ENCODE measurements at places on chromosomes 1 and 21.

GRCh38 chr1:71191520-71191919 lies 110.7 kb upstream of the ZRANB2 start:
- DNase-seq, result no peak

DNA sequence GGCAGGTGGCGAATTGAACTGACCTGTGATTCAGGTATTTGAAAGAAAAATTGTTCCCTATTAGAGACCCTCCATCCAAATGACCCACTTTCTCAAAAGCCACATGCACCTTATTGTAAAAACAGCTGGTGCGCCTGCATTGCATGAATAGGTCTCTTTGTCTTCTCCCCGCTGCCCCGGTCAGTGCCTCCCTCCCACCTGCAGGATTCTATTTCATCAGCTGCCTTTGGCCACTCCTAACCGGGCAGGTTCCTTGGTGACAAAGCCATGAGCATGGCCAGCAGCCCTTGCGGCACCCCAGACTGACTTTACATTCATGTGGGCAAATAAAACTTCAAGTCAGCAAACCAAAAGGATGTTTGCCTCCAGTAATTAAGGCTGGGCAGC lies 6.4 kb downstream of the TMPRSS3 start:
- no peak for DNase-seq

GRCh38 chr1:1527092-1527816 lies 13.2 kb downstream of the TMEM240 start:
- no peak for DNase-seq

- DNase-seq, result peak; percentile 31
These were observed 164.2 kb upstream of the C1orf21 start for GRCh38 chr1:184222652-184223052.

DNA sequence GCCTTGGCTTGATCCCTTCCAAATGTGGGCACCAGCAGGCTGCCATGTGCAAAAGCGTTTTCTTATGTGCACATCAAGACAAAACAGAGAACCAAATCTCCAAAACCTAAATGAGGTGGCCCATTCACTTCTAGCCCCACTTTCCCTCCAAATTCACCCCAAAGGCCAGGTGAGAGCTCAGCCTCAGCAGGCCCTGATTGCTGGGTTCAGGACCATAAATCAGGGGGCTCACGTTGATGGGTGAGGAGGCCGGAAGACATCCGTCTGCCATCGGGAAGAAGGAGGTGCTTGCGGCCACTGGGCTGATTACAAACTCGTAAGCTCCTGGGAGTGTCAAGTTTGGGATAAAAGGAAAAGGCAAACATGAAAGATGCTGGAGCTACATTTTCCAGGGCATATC lies 86.7 kb upstream of the CLDN14 start:
- DNase-seq, result no peak
